Naive thymus-derived CD4-positive, alpha-beta T cell (primary cell): ENCODE measurements at places on chromosomes 7 and 10.

- no peak for DNase-seq
These were observed 79.2 kb downstream of the NUDCD3 start for GRCh38 chr7:44411306-44411705.

DNA sequence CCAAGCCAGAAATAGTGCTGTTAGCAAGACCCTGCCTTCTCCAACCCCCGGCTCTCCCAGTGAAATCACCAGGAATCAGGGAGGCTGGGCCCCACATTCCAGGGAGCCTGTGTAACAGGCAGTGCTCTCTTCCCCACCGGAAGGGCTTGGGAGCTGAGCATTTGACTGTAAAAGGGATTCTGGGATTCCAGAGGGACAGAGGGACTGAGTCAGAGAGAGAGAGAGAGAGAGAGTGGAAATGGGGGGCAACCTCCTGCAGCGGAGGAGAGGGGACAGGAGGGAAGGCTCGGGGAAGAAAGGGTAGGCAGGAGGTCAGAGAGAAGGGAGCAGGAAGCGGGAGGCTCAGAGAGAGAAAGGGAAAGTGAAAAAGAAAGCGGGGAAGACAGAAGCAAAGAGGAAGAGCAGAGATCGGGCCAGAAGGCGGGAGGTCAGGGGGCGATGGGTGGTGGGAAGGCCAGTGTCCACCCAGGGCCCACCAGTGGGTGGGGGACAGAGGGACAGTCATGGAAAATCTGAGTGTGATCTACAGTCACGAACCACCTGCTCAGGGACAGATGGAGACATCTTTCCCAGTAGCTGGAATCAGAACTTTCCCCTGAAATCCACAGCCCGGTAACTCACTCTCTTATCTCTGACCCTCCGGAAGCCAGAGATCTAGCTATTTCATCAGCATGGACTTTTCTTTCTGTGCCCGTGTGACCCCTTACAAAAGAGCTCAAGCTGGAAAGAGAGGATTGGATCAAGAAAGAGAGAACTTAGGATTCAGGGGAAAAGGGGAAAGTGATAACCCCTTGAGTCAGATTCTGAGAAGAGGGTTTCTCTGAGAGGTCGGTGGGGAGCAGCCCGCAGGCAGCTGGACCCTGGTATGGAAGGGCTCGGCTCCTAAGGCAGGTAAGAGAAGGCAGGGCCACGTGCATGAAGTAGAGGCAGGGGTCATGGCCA is 4.6 kb upstream of the SERPINE1 start:
- no peak for DNase-seq

- DNase-seq, result no peak
These were observed 58.8 kb upstream of the ADRA2A start for GRCh38 chr10:111018021-111018420.

- DNase-seq, result no peak
These were observed 107.1 kb upstream of the ITGB1 start for GRCh38 chr10:33065111-33065510.

DNA sequence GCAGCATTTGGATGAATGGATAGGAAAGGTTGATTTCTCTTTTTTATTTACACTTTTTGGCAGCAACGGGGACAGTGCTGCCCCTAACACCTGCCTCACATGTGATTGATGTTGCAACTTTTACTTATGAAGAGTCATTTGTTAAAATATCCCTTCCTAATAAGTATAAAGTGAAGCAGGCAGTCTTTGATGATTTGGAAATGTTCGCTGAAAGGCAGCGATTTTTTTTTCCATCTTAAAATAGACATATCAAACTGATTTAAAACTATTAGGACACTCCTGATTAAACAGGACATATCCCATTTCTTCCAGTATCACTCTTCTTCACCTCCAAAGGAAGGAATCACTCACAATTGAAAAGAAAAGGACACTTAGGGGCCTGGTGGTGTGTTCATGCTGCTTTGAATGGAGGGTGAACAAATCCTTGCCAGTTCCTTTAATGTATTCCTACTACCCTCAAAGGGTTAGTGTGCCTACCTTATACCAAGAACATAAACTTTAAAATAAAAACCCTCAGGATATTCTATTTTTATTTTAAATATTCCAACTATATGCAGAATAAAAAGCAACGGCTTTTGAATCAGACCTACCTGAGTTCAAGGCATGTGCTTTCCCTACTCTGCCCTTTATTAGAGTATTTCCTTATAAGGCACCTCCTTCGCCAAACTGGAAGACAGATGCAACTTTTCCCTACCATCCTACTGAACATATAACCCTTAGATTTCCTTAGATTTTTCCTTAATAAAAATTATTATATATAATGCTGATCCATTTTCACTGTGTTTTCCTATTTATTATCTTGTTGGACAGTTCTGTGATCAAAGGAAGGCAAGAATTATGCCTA is 1.1 kb downstream of the ADK start:
- DNase-seq, result no peak

GRCh38 chr7:132575419-132575981 is 770 bp downstream of the PLXNA4 start:
- DNase-seq, result no peak

GRCh38 chr7:128201067-128201689 is 39.9 kb upstream of the LEP start:
- no peak for DNase-seq

DNA sequence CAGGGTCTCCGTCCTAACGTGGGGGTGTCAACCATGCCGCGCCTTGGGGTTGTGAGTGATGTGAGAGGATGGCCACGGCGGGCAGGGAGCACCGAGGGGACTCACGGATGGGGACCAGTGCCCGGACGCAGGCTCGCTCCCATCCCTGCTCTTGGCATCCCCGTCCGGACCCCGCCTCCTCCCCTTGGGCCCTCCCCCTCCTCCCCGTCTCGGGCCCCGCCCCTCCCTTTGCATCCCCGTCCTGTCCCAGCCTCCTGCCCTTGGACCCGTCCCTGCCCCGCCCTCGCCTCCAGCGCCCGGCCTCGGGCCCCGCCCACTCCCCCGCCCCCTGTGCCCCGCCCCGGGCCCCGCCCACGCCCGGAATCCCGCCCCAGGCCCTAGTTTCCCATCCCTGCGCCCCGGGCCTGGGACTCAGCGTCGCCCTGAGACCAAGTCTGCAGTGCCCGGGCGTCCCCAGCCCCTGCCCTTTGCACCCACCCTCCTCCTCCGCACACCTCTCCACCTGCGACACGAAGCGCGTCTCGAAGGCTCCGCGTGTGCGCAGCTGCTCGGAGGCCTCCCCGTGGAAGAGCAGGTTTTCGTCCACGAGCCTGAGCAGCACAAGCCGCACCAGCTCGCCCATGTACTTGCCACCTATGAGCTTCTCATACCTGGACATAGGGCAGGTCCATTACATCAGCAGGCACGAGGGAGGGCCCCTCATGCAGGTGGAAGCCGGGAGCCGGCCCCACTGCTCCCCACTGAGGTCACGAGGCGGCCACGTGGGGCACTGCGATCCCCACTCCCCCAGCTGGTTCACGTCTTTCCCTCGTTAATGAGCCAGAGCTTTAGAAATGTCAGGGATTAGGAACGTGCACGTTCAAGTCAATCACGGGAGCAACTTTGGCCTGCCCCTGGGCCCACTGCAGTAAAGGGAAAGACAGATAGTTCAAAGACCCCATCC is 5.1 kb upstream of the MYL7 start:
- DNase-seq, result peak; percentile 48

- peak; percentile 8 for DNase-seq
These were observed 11.4 kb upstream of the PRF1 start for GRCh38 chr10:70613941-70614340.

DNA sequence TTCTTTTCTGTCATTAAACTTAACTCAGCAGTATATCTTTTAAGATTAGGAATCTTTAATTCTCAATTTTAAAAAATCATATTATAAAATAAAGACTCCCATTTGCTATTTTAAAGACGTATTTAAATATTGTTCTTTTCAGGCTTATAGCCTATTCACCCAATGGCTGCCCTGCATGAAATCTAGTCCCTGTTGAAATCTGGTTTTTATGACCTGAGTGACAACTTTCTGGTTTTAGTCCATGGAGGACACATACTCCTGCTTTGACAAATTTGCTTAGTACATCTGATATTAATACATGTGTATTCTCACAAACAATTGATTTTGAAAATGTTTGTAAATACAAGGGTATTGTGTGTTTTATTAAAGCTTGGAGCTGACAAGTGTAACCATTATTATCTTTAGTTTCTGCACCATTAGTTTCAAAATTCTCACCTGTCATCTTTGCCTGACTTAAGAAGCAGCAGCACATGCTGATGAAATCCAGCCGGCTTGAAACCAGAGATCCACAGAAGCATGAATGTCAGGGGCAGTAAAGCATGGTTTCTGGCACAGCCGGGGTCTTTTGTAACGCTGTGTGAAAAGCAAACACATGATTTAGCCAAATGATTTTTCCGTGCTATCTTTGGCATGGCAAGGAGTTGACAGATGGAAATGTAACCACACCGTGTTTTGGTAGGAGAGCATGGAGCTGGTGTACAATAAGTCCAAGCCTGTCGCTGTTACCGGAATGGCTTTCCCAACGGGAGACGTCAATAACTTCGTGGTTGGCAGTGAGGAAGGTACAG is 262.8 kb downstream of the DYNC1I1 start:
- DNase-seq, result no peak

DNA sequence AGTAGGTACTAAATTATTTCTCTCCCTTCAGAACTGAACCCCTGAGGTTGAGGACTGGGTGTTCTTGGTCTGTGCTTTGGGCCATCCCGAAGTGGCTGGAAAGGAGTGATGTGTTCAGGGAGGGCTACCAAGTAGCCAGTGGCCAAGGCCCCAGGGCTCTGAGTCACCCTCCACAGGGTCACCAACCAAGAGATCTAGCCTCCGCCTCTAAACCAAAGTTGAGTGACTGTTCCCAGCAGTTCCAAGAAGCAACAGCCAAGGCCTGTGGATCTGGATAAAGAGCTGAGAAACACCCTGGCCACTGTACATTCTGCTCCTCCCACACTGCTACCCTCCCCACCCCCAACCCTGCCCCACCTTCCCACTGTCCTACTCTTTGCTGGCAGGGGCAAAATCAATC is 35.5 kb upstream of the KCNMA1 start:
- DNase-seq, result no peak

- DNase-seq, result no peak
These were observed 152.5 kb downstream of the SEMA3A start for GRCh38 chr7:84042110-84042539.

DNA sequence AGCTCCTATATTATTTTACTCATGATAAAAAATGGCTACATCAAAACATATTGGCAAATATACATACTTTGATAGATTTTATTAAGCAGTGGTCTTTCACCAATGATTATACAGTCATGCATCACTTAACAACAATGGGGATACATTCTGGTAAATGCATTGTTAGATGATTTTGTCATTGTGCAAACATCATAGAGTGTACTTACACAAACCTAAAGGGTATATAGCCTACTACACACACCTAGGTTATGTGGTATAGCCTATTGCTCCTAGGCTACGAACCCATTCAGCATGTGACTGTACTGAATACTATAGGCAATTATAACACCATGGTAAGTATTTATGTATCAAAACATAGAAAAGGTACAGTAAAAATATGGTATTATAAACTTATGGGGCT is 98.9 kb upstream of the IL6 start:
- no peak for DNase-seq

DNA sequence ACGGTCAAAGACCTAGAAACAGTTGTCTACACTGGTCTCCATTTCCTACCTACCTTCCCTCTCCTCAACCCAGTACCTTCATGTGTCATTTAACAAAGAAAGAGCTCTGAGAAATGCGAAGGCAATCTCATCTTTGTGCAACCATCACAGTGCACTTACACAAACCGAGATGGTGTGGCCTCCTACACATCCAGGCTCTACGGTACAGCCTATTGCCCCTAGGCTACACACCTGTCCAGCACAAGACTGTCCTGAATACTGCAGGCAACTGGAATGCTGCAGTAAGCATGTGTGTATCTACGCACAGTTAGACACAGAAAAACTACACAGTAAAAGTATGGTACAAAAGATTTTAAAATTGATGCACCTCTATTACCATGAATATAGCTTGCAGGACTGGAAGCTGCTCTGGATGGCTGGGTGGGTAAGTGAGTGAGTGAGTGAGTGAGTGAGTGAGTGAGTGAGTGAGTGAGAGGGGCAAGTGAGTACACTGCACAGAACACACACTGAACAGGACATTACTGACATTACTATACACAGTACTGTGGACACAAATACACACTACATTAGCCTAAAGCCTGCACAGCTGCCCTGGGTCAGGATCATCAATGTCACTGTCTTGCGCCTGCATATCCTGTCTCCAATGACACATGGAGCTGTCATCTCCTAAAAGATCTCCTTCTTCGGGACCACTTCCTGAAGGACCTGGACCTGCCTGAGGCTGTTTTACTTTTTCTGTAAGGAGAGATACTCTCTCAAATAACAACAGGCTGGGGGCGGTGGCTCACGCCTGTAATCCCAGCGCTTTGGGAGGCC is 18.5 kb downstream of the ITGB1 start:
- no peak for DNase-seq

GRCh38 chr7:90668992-90669391 is 72.9 kb downstream of the CDK14 start:
- no peak for DNase-seq

DNA sequence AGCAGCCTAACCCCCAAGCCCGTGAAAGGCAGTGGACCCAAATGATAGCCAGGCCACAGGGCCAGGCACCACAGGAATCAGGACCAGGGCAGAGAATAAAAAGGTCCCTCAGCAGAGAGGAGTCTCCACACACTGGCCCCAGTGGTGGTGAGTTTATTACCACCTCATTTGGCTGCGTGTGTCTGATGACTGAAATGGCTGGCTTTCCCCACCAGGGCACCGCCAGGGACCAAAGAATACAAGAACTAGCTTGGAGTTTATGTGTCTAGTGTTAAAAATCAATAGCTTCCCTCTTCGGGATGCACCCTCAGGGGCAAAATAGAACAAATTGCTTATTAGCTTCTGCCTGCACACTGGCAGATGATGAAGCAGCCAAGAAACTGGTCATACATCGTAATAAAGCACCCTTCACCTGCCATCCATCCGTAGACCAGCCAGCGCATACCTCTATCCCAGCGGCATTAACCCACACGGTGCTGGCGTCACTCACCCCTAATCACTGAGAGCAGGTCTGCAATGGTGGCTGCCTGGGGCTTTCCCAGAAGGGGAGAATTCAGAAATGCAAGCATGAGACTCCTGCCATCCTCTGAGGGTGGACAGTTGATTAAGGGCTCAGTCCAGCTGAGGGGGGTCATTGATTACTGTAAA is 223.7 kb upstream of the ZMIZ1 start:
- DNase-seq, result no peak

DNA sequence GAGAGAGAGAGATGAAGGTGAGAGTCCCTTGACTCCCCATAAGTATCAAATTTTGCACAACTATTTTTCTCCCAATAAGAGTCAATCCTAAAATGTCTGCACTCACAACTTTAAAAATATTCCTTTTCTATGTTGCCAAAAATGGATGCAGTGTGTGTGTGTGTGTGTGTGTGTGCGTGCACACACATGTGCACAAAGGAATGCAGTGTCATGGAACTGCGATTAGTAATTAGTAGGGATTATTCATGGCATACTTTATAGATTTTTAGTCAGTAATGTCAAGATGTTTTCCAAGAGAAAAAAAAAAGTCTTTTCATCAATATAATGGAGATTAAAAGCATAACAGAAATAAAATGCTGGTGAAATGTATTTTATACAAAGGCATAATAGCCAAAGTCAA is 179.1 kb upstream of the LRRTM3 start:
- no peak for DNase-seq

- no peak for DNase-seq
These were observed 168.2 kb downstream of the CACNA2D1 start for GRCh38 chr7:82275342-82275741.

- DNase-seq, result no peak
These were observed 133.1 kb upstream of the CHST15 start for GRCh38 chr10:124226271-124227054.
